Smooth muscle cell of the brain vasculature (primary cell): ENCODE measurements at places on chromosomes 13 and 19.

GRCh38 chr19:13098277-13099072 lies 4.2 kb downstream of the LYL1 start:
- no peak for DNase-seq

DNA sequence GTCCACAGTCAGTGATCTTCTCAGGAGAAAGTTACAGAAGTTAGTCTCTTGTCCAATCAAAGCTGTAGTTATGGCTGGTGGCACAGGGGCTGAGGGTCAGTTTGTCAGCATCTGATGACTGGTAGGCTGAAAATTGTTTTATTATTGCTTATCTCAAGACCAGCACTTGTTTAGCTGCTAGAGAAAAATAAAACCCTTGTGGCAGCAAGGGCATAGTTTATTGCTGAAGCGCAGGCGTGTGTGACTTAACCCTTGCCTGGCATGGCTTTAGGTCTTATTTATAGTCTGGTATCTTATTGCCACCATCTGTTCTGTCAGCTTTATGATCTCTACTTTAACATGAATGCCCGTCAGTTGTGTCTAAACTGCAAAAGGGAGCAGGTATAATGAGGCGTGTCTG lies 154.7 kb downstream of the USP12 start:
- DNase-seq = no peak

DNA sequence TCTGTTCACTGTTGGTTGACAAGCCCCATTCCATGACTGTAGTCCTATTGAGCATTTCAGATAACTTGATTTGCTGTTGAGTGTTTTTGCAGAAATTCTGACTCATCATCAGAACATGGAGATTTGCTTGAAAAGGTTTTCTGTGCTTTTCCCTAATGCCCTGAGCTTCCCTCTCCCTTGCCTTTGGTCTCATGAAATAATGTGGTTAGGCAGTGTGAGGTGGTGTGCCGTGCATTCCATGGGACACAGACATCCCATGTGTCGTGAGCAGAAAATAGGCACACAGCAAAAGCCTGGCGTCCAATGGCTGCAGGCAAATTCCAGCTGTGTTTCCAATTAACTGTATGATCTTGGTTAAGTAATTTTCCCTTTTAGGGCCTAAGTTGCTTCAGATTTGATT lies 197.4 kb downstream of the DLEU7 start:
- DNase-seq = no peak

- DNase-seq = no peak
Measured at GRCh38 chr13:74070513-74070912, 63.7 kb downstream of the KLF12 start.

GRCh38 chr13:42420304-42420703 lies 148.4 kb downstream of the AKAP11 start:
- DNase-seq = no peak

- DNase-seq = no peak
Measured at GRCh38 chr19:11942843-11943108, 17.9 kb downstream of the ZNF700 start.
